ENCODE measurements at places on chromosomes 3 and 15. TPM values are rescaled to one million over a fixed set of nuclear protein-coding genes. Genes with fewer than 3 reads are reported as not detected.

GRCh38 chr3:147630921-147631415, 221.8 kb downstream of the ZIC1 start:
- no peak for DNase-seq

DNA sequence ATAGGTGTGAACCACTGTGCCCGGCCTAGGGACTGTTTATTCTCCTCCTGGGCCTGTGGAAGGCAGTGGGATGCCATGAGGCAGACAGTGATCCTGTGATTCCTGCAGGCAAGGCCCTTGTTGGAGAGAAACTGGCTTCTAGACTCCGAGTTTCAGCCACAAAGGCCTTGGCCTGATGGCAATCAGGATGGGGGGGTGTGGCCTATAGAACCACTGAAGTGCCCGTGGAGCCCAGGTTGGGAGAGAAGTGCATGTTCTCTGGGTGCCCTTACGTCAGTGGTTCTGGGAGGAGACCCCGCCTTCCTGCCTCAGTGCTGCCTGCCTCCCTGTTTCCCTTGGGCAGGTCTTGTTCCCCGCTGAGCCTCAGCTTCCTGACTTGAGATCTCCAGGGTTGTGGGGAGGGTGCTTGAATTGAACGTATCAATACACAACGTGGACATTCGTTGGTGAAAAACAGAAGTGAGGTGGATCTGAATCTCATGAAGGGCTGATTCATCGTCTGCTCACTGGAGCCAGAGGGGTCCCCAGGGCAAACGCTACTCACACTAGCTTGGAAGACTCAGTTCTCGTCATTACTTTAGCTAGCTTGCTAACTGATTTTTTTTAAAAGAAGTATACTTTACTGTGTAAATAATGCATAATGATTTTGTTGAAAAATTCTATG, 31.8 kb downstream of the IRAK2 start:
- DNase-seq = peak; percentile 75

DNA sequence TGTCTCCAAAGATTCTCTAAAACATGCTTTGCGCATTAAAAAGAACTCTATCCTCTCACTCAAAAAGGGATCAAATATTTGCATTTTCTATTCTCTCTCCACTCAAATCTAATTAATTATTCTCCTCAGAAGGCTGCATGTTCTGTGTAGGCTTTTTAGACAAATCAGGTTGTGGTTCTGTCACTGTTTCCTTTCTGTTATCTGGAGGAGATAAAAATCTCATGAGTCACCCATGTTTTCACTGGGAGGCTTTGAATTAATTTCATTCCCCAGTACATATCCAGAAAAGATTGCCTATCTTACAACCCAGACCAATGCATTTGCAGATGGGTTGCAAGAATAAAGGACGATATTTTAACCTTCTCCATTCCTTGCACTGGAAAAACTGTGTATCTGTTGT, 446.5 kb downstream of the GRM7 start:
- no peak for DNase-seq

DNA sequence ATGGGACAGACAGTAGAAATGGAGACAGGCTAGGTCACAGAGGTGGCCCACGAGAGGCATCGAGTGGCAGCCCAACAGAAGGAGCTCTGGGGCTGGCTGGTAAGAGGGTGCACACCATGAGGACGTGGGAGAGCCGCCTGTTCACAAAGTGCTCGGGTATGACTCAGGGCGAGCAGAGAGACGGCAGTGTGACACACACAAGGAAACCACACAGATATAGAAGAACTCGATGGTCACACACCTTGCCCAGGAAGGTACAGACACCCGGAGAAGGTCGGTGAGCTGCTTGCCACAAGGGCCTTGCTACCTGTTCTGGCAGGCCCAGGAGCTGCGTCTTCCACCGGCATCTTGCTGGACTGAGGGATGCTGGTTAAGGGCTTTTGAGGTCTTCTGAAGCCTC, 50.2 kb downstream of the CA12 start:
- DNase-seq = no peak

DNA sequence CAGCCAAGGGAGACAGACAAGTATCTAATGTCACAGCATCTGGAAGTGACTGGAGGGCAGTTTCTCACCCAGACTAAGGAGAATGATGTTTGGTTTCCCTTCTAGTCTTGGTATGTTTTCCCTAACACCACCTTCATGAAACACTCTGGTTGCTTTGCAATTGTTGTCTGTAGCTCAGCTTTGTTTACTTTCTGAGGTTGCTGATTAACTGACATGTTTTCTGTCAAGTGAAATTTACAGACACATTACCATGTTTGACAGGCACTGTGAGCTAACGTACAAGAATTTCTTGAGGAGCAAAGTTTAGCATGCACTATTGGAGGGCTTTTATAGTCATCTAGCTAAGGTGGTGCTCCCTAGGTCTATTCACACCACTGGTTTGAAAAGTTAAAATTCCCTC, 131.6 kb upstream of the NECTIN3 start:
- no peak for DNase-seq

DNA sequence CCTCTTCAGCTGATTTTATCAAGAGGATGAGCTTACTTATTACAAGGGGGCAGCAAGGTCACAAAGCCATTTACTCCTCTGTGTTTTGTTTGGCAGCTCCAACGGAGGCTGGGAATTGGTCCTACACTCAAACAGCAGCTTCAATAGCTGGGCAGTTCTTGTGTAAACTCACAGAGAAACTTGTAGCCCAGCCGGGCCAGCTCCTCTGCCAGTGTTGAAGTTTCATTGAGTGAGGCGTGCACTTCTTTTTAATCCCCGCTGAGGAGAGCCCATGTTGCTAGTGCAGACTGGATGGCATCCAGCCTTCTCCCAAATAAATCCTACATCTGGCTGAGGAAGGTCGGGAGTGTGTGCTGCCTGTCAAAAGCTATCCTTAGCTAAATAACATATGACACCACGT, 59.5 kb downstream of the BFSP2 start:
- DNase-seq = peak; percentile 72

DNA sequence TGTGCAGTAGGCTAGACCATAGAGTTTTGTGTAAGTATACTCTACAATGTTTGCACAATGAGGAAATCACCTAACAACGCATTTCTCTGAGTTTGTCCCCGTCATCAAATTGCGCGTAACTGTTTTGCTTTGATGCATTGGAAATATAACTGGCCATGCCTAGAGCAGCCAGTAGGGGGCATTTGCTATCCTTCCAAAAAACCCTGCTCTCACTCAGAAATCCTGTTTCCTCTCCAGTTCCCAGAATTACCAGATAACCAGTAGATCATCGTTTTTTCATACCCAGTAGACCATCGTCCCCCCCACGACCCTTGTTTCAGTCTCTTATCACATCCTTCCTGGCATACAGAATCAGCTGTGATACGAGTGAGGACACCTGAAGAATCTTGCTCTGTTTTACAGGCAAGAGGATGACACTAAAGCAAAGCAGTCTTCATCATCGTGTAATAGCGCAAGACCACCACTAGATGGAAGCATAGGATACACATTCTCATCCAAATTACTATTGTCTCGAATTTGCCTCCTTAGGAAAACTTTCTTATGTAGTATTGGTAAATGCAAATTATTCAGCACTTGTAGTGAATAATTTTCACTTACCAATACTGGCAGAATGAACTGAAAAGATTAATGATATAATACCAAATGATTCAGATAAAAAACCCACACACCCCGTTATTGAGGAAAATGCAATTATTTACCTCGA, 4.4 kb upstream of the GABRR3 start:
- no peak for DNase-seq

- DNase-seq = no peak
Measured at GRCh38 chr15:68364660-68365035, 67.3 kb downstream of the ITGA11 start.

FEZF2 gene
- total RNA-seq = not detected

DNA sequence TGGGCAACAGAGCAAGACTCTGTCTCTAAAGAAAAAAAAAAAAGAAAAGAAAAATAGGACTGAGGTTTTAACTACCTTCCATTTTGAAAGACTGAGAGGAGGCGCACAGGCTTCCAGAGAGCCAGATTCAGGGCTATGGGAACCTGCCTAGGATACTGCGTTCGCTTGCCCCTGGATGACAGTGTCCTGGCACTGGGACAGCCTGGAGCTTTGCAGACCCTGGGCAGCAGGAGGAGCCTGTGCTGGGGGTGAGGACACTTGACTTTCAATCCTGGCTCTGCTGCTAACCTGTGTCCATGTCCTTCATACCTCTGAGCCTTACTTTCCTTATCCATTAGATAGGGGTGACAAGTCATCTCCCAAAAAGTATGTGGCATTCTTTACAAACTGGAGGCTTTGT, 31.2 kb downstream of the CD276 start:
- no peak for DNase-seq

GRCh38 chr15:89327113-89327512, 7.5 kb downstream of the POLG start:
- DNase-seq = no peak

GRCh38 chr3:193702967-193703366, 110.0 kb downstream of the OPA1 start:
- no peak for DNase-seq

- no peak for DNase-seq
Measured at GRCh38 chr15:33442449-33442848, 131.7 kb downstream of the RYR3 start.

DNA sequence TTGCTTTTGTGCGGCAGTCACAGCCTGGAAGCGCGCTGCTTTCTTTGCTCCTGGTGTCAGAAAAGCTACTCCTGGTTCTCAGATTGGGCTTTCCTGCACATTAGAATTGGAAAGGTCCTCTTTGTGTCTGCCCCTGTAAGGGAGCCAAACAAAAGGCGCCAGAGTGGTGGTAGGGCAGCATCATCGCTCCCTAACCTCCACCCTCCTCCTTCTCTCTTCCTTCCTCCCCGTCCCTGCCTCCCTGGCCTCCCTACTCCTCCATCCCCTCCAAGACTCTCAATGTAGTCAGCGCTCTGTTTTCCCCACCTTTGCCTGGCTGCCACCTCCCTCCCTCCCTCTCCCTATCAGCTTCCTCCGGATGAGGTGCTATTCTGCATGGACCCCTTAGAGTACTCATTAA, 65.3 kb downstream of the SH3GL3 start:
- no peak for DNase-seq

DNA sequence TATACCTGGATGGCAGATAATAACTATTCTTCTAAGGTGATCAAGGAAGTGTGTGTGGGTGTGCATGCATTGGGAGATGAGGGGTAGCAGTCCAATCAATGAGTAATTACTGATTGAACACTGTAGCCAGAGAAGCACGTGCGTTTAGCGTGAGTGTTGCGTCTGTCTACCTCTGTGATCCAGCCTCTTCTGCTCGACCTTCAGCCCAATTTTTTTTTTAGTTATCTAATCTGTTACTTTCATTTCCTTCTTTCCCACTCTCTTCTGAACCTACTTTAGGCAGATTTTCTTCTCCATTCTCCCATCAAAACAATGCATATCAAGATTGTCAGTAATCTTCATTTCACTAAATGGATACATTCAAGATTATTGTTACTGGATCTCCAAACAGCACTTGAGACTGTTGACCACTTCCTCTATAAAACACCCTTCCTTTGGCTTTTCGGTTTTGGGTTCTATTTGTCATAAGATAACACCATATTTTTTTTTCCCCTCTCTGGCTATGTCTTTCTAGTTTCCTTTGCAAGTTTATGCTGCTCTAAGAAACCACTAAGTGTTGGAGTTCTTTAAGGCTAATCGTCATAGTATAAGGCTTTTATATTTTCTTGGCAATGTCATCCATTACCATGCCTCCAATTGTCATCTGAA, 41.0 kb downstream of the MCTP2 start:
- no peak for DNase-seq

- no peak for DNase-seq
Measured at GRCh38 chr3:35751207-35751606, 111.9 kb downstream of the ARPP21 start.

DNA sequence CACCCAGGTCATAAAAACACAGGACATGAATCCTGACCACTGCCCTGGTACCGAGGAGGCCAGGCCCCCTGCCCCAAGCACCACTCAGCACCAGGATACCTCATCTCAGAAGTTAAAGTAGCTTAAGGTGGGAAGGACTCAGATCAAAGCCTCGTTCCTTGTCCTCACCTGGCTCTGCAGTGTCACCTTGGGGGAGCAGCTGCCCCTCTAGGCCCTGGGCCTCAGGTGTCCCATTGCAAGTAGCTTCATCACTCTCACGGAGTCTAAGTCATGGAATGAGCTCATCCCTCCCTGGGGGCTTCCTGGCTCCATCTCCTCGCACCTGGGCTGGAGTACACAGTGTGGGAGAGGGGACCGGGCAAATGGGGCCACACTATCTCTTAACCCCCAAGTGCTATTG, 148.0 kb downstream of the TPRA1 start:
- peak; percentile 37 for DNase-seq

- DNase-seq = peak; percentile 83
Measured at GRCh38 chr15:88704791-88705768, 66.3 kb downstream of the ISG20 start.

DNA sequence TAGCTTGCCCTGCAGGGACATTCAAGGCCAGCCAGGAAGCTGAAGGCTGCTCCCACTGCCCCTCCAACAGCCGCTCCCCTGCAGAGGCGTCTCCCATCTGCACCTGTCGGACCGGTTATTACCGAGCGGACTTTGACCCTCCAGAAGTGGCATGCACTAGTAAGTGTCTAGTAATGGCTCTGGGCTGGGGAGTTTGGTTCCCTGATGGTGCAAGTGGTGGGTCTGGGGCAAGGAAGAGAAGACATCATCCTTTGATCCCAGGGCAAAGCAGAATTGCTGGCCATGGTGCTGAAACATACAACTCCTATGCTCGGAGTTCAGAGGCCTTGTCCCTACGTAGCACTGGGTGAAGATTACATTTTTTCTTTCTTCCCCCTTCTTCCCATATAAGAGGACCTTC, 311.4 kb downstream of the EPHB1 start:
- no peak for DNase-seq

TRH gene
- not detected for total RNA-seq

GRCh38 chr3:54427501-54427900, 305.1 kb downstream of the CACNA2D3 start:
- no peak for DNase-seq

DNA sequence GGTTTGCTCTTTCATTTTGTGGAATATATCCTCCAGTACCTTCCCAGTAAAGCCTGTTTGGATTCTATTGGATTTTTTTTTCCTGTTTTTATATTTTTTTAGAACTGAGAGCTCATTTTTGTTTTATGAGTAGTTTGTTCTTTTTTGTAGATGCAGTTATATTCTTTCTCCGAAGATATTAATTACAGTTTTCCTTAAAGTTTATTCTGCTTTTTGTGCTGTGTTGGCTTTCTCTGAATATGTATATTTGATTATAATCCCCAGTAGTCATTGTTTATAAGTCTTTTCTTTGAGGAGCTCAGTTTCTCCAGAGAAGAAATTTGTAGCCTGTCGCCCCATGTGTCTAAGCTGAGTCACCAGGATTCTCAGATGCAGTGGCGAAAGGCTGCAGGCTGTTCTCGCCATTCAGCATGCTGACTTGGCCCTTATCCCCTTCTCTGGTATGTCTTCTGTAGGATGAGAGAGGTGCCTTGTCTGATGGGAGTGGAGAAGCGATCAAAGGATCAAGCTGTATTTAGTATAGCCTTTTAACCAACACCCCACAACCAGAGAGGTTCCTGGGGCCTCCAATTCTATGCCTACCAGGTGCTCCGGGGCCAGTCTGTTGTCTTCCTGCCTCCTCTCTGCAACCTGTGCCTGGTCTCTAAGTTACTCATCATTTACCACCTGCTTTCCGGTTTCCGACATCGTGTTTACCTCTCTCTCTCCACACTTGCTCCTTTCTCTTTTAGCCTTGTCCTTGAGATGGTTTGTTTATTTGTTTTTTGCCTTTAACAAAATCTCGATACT, 31.7 kb upstream of the MFSD1 start:
- no peak for DNase-seq

IVD gene
- 59.9 TPM for total RNA-seq
